Cerebellar nuclear complex (tissue), 1 donor: ENCODE measurements at places on chromosomes 3 and 15.

DNA sequence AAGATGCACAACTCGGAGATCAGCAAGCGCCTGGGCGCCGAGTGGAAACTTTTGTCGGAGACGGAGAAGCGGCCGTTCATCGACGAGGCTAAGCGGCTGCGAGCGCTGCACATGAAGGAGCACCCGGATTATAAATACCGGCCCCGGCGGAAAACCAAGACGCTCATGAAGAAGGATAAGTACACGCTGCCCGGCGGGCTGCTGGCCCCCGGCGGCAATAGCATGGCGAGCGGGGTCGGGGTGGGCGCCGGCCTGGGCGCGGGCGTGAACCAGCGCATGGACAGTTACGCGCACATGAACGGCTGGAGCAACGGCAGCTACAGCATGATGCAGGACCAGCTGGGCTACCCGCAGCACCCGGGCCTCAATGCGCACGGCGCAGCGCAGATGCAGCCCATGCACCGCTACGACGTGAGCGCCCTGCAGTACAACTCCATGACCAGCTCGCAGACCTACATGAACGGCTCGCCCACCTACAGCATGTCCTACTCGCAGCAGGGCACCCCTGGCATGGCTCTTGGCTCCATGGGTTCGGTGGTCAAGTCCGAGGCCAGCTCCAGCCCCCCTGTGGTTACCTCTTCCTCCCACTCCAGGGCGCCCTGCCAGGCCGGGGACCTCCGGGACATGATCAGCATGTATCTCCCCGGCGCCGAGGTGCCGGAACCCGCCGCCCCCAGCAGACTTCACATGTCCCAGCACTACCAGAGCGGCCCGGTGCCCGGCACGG, 991 bp downstream of the SOX2 start:
- no peak for DNase-seq

DNA sequence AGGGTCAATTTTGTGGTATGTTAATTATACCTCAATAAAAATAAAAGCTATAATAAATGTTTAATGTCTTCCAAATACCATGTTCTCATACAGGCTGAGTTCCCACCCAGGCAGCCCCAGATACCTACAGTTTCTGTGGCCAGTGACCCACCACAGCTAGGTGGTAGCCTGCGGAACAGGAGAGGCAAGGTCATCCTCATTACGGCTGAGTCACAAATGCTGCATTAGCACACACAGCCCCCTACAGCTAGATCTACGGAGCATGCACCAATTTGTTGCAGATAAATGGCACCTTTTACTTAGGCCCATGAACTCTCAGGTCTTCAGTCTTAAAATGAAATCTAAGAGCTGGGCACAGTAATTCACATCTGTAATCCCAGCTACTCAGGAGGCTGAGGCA, 5.1 kb downstream of the SPATA12 start:
- DNase-seq, result no peak

- no peak for DNase-seq
Observed at GRCh38 chr3:132405188-132405587, 12.1 kb upstream of the DNAJC13 start.

DNA sequence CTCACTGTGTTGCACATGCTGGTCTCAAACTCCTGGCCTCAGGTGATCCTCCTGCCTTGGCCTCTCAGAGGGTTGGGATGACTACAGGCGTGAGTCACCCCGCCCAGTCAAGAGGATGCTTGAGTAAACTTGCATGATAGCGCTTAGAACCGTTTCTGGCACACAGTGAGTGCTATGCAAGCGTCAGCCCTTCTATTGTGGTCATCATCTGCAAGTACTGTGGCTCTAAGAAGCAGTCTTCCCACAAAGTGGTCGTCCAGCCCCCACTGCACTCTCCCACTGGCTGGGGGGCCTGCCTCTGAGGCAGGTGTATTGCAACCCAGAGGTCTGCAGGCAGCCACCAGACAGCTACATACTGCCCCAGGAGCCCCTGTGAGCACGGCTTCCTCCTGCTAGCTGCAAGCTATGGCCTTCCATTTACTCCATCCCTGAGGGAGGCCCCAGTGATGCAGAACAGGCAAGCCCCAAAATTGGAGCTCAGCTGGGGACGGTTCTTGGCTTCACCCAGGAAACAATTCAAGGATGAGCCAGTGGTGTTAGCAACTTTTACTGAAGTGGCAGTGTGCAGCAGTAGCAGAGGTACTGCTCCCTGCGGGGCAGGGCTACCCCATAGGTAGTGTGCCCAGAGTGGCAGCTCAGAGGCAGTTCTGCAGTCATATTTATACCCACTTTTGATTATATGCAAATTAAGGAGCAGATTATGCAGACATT, 95.4 kb downstream of the LSM3 start:
- DNase-seq, result no peak

- no peak for DNase-seq
Observed at GRCh38 chr15:39584662-39585388, 3.9 kb downstream of the THBS1 start.

DNA sequence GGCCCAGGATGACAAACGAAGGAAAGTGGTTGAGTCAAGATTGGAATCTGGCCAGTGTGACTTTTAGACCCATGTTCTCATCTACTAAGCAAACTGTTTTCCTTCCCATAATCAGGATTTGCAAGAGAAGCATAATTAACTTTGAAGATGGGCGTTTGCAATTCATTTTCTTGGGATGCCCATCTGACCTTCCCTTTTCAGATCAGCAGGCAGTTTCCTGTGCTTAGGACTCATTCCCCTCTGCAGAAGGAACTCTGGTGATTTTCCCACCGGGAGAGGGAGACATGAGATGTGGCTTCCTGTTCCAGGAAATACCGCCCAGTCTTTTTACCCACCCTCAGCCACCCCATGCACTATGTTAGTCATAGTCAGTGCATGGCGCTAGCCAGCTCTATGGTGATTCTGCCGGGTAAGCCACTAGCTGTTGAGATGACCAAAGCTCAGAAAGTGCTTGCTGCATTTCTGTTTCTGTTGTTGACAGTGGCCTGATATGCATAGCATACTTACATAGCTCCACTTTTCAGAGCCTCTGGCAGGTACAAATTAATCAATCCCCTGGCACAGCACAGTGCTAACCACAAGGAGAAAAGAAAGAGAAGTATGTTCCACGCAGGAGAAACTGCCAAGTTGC, 129.4 kb downstream of the VGLL4 start:
- DNase-seq, result no peak

- no peak for DNase-seq
Observed at GRCh38 chr15:59115047-59115446, 10.1 kb downstream of the CCNB2 start.

DNA sequence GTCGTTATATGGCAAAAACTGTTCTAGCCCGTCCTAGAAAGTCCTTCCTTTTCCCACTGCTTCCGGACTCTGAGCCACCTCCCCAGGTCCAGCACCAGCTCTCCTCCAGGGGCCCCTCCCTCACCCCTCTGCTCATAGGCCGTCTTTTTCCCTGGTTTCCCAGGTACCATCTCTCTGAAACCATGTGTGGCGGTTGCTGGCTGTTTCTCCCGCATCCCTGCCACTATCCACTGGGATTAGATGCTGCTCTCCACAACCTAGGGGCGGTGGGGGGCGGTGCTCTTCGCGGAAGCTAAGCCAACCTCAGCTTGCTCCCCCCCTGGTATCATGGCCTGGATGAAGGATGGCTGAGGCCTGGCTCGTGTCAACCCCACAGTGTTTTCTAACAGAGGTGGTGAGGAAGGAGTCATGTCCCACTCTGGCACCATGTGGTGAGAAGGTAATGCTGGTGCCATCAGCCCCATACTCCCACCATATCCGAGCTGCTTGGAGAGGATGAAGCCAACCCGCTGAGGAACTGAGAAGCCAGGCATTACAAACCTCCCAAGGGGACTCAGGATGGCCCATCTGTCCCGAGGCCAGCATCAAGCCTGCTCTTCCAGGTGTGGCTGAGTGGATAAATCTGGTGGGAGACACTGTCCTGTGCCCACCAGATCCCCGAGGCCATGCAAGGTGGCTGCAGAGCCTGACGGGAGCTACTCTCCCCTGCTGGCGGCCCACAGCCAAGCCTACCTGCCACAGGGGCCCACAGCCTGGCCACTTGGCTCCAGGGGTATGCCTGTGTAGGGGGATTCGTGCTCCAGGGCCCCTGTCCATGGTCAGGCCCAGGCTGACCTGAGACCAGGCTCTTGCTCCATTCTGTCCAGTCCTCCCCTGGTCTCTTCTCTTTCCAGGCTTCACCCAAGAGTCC, 27.9 kb upstream of the SLC41A3 start:
- no peak for DNase-seq

GRCh38 chr3:21665444-21666100, 85.4 kb downstream of the ZNF385D start:
- DNase-seq, result no peak

DNA sequence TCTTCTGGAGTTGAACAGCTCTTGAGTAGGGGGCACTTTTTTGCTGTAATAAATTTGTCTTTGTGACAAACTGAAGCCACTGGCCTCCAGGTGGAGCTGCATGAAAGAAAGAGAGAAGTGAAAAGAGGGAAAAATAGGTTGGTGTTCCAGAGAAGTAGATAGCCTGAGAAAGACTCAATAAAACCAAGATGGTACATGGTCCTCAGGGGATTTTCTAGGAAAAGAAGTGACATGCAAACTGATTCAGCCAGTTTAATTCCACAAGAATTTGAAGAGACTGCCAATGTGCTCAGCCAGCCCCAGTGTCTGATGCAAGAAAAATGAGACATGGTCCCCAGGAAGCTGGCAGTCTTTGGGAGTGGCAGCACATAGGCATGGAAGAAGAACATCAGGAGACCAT, 152.7 kb downstream of the CD47 start:
- no peak for DNase-seq

- no peak for DNase-seq
Observed at GRCh38 chr3:123068601-123069381, 2.0 kb downstream of the PDIA5 start.

DNA sequence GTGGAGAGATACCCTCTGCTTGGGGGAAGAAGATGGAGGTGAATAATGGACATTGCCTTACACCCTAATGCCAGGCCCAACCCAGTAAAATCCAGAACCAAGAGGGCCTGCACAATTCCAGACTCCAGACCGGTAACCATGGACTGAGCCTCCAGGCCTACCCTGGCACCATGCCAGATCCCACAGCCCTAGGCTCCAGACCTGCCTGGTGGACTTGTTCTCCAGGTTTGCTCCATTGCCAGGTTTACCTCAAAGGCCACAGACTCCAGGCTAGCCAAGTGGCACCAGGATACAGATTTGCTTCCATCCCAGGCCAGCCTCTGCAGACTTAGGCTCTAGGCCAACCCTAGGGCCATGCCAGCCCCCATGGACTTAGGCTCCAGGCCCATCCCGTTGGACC, 14.0 kb downstream of the PLCH1 start:
- DNase-seq, result no peak

DNA sequence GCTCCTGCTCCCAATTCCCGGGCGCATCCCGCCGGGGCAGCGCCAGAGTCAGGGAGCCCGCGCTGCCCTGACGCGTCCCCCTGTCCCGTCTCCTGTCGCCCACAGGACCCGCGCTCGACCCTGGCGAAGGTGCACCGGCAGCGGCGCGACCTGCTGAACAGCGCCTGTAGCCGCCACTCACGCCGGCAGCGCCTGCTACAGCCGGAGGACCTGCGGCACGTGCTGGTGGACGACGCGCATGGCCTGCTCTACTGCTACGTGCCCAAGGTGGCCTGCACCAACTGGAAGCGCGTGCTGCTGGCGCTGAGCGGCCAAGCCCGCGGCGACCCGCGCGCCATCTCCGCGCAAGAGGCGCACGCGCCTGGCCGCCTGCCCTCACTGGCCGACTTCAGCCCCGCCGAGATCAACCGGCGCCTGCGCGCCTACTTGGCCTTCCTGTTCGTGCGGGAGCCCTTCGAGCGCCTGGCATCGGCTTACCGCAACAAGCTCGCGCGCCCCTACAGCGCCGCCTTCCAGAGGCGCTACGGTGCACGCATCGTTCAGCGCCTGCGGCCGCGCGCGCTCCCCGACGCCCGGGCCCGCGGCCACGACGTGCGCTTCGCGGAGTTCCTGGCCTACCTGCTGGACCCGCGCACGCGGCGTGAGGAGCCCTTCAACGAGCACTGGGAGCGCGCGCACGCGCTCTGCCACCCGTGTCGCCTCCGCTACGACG, 16.9 kb downstream of the C3orf22 start:
- DNase-seq, result no peak

GRCh38 chr3:113867506-113867905, 28.9 kb downstream of the GRAMD1C start:
- DNase-seq, result no peak

DNA sequence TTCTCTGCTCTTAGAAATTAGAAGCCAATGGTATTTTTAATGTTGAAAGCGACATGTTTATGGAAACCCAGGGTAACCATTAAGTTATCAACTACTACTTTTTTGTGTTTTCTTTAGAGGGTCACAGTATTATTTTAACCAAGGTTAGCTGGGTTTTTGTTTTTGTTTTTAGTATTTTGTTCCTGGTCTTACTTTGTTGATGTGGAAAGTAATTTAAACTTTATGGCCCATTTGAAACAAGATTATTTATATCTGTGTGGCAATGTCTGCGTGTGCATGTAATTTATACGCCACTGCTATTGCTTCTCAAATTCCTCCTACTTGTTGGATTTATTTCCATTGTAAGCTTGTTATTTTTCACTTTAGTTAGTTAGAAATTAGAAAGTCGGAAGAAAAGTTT, 722.1 kb upstream of the NR2F2 start:
- no peak for DNase-seq

- DNase-seq, result no peak
Observed at GRCh38 chr15:28185148-28185895, 86.2 kb upstream of the OCA2 start.

GRCh38 chr15:22989576-22990477, 9.7 kb upstream of the CYFIP1 start:
- no peak for DNase-seq

- DNase-seq, result no peak
Observed at GRCh38 chr3:185639632-185640206, 53.6 kb downstream of the SENP2 start.

DNA sequence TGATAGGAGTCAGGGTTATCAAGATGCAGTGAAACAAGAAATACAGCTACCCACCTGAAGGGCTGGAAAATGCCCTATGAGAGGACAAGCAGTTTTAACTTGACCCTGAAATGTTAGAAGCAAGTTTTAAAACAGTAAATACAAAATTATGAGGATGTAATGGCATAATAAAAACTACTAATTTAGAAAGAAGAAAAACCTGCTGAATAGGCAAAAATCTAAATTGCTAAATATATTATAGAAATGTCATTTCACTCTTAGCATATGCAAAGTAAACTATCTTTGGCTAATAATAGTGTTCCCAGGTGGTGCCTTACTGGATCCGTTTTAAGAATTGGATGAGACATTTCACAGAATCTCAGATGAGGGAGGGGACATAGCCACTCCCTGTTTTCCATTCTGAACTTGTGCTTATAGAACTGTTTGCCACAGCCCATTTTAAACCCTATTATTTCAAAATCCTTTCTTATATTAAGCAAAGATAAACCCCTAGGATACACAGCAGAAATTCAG, 294.6 kb downstream of the LSAMP start:
- DNase-seq, result no peak
